HFFc6 (cell line): ENCODE measurements at places on chromosomes 16 and 17. TPM values are rescaled to one million over a fixed set of nuclear protein-coding genes. Genes with fewer than 3 reads are reported as not detected.
A peak's percentile ranks its signal among the peaks of the same experiment; 100 is the strongest.

The MYL11 gene
- total RNA-seq, result 0.77 to 1.2 TPM (median 0.80 TPM) in 3 replicates

The SLC16A13 gene
- total RNA-seq, result 1.8 to 3.1 TPM (median 2.1 TPM) in 3 replicates

- peak; percentile 30 for DNase-seq
Measured at GRCh38 chr16:81616321-81617020, 162.6 kb upstream of the PLCG2 start.

DNA sequence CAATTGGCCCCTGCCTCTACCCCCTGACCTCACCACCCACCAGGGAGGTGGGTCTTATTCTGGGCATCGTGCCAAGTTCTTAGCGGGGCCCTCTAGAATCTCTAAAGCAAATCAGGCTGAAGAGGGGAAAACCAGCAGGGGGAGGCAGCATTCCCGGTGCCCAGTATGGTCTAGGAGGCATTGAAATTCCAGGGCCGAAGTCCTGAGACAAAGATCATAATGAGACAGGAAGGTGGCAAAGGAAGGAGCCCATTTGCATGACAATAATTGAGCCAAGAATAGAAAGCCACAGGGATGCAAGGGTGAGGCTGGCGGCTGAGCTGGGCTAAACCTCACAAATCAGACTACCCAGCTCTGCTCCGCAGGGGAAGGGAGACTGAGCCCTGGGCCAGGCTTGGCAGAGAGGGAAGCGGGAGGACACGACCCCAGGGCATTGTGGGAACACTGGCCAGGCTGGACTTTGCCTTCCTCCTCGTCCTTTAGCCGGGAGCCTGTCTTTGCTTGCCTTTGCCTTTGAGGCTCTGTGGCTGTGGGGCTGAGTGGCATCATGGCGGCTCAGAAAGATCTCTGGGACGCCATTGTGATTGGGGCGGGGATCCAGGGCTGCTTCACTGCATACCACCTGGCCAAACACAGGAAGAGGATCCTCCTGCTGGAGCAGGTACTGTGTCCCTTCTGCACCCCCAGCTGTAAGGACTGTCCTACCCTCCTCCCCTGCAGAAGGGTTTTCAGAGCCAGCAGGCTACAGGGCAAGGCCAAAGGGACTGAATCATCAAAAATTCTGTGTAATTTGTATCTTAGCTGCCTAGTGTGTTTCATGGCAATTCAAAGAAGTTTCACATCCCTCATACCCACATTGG, at the start of gene PIPOX:
PIPOX (plus strand) TSS at position 463 of the 860 bp plus-strand sequence; CDS start at position 548, 85 bp downstream.
- no peak for DNase-seq

DNA sequence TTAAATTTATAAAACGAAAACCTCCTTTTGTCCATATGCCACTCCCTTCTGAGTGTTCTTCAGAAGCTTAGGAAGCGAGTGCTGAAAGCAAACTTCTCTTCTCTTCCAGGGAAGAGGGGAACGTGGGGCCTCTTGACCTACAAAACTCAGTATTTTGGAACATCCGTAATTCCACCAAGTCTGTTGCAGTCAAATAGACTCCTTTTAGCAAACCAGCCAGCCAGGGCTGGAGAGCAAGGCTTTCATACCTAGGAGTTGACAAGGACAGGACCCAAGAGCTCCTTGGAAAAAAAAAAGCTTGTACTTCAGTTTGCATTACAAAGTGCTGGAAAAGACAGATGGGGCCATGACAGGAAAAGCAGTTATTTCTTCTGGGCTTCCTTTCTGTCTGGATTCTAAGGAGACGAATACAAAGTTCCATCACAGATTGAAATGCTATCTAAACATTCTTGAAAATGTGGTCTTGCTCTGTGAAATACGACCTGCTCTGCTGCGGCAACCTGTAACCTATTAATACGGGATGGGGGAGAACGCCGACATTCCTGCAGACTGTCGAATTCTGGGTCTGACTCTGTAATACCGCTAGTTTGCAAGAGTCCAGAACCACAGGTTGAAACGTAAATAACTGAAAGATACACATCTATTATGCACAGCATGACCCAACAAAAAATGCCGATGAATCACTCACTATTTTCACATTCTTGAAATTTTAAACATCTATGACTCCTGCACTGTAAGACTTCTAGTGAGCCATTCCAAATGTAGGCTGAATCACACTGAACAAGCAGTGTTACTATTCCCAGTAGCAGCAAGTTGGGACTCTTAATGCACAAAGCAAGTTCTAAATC, 20.6 kb downstream of the VPS53 start:
- DNase-seq, result peak; percentile 99

DNA sequence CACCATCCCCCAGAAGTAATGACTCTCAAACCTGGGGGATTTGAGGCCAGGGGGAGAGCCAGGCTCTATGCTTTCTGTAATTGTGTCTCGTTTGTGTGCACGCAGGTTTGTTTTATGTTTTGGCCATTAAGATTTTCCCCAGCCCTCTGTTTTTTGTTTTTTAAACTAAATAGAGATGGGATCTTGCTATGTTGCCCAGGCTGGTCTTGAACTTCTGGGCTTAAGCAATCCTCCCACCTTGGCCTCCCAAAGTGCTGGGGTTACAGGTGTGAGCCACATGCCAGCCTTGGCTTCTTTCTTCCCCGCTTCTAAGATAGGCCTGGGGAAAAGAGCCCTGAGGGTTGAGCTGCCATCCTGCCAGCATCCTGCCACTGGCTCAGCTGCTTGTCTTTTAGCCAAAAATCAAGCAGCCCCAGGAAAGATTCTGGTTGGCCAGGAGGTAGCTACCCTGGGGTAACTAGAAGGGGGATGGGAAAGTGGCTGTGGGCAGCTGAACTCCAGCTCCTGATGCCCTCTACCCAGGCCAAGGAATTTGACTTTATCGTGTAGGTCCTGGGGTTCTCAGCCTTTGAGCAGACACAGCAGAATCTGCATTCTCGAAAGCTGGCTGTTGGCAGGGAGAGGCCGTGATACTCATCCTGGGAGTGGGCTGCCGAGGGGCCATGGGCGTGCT, 18.4 kb downstream of the KDM8 start:
- no peak for DNase-seq

DNA sequence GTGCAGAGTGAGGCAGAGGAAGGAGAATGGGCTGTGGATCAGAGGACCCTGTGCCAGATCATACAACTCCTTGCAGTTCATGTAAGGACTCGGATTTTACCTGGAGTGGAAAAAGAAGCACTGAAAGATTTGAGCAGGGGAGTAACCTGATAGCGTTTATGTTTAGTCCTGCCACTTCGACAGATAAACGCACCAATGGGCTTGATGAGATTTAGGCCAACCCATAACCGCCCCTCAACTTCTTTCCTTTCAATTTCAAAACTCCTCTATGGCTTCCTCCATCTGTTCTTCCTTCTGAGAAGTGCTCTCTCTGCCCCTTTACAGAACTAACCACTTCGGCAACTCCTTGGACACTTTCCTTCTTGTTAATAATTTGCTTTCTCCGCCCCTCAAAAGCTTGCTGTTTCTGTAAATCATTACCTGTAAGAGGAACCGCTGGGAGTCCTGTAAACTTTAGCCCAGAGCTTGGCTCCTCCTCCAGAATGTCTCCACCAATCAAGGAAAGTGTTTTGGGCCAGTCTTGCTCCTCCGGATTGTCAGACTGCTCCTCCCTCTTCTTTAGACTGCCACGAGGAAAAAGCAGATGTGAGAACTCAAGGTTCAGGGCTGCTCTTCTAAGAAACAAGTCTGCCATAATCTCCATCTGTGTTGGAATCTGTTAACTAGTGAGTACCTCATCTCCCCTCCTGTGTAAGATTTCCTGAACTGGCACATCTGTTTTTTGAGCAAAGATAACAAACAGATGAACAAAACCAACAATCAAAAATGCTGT, at the start of gene ACSM3:
ACSM3 (plus strand) TSS at position 554 of the 772 bp plus-strand sequence. CDS start 6,021 bp downstream, outside the sequence.
- peak; percentile 75 for DNase-seq

DNA sequence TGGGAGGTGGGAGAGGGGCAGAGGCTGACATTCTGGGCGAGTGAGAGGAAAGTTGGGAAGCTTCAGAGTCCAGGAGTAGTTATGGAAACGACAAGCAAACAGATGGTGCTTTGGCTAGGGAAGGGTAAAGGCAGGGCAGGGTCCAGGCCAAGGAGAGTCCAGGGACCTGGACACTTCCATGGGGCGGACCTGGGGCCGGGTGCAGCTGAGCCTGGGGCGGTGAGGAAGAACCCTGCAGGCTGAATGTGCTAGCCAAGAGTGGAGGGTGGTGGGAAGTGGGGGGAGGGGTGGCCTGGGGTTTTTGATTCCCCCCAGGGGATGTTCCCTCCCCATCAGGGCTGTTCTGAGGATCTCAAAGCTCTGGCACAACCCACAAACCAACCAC, 2.6 kb downstream of the PPP1R9B start:
- no peak for DNase-seq
